ENCODE measurements at places on chromosomes 5 and 9. TPM values are rescaled to one million over a fixed set of nuclear protein-coding genes. Genes with fewer than 3 reads are reported as not detected.

The TAF11L10 gene
- not detected for total RNA-seq

The ITGA1 gene
- 0.82 TPM for total RNA-seq

The ASTN2 gene
- 4.4 TPM for total RNA-seq

The LIFR gene
- 11.4 TPM for total RNA-seq

The FCN2 gene
- not detected for total RNA-seq

The TAF1L gene
- total RNA-seq, result not detected

The CDC20B gene
- total RNA-seq, result 0.08 TPM

The ROR2 gene
- 0.90 TPM for total RNA-seq

The SLC34A3 gene
- 0.07 TPM for total RNA-seq

The LIX1 gene
- not detected for total RNA-seq

The PCDHB7 gene
- total RNA-seq, result not detected

The TMEM215 gene
- not detected for total RNA-seq

The NACC2 gene
- total RNA-seq, result 23.5 TPM

The MOCS2 gene
- 30.1 TPM for total RNA-seq

The GABRP gene
- total RNA-seq, result not detected

The PTGES gene
- 174 TPM for total RNA-seq

The BARHL1 gene
- total RNA-seq, result not detected

The ACTBL2 gene
- total RNA-seq, result 0.05 TPM

The YIPF5 gene
- total RNA-seq, result 80.3 TPM

The TAF11L9 gene
- not detected for total RNA-seq

The CTSV gene
- total RNA-seq, result 16.3 TPM

The NAIP gene
- 0.58 TPM for total RNA-seq

The S1PR3 gene
- 103 TPM for total RNA-seq

The OR1Q1 gene
- 0.16 TPM for total RNA-seq

The C9 gene
- not detected for total RNA-seq

The OTULINL gene
- total RNA-seq, result 27.0 TPM

The AIF1L gene
- total RNA-seq, result 2.1 TPM

The SPATA31D4 gene
- total RNA-seq, result not detected

The FAM153A gene
- not detected for total RNA-seq

The ICE1 gene
- 20.9 TPM for total RNA-seq

The FGF18 gene
- 4.8 TPM for total RNA-seq

The ABO gene
- not detected for total RNA-seq

The BAAT gene
- 0.56 TPM for total RNA-seq

The TRIM32 gene
- total RNA-seq, result 24.2 TPM

The IL7R gene
- total RNA-seq, result 0.40 TPM

The ACTL7B gene
- total RNA-seq, result not detected

The FOXD4 gene
- 0.34 TPM for total RNA-seq

The MYMK gene
- not detected for total RNA-seq

The ANKH gene
- total RNA-seq, result 17.9 TPM

The ASPN gene
- total RNA-seq, result not detected

The FLT4 gene
- total RNA-seq, result 3.0 TPM

The SPINK4 gene
- not detected for total RNA-seq

The TRPM6 gene
- total RNA-seq, result 2.5 TPM

The C9orf50 gene
- not detected for total RNA-seq

The TMEM252 gene
- total RNA-seq, result not detected

The PCDHGA9 gene
- total RNA-seq, result 0.05 TPM

The DND1 gene
- total RNA-seq, result 0.72 TPM

The IFNK gene
- total RNA-seq, result not detected

The HK3 gene
- total RNA-seq, result 0.03 TPM

The PCDHGA8 gene
- total RNA-seq, result not detected

The TRIM14 gene
- 15.6 TPM for total RNA-seq
